Activated T-cell treated with anti-CD3 and anti-CD28 coated beads for 1 hour (primary cell): ENCODE measurements at places on chromosomes 13 and 19.
A peak's percentile ranks its signal among the peaks of the same experiment; 100 is the strongest.

DNA sequence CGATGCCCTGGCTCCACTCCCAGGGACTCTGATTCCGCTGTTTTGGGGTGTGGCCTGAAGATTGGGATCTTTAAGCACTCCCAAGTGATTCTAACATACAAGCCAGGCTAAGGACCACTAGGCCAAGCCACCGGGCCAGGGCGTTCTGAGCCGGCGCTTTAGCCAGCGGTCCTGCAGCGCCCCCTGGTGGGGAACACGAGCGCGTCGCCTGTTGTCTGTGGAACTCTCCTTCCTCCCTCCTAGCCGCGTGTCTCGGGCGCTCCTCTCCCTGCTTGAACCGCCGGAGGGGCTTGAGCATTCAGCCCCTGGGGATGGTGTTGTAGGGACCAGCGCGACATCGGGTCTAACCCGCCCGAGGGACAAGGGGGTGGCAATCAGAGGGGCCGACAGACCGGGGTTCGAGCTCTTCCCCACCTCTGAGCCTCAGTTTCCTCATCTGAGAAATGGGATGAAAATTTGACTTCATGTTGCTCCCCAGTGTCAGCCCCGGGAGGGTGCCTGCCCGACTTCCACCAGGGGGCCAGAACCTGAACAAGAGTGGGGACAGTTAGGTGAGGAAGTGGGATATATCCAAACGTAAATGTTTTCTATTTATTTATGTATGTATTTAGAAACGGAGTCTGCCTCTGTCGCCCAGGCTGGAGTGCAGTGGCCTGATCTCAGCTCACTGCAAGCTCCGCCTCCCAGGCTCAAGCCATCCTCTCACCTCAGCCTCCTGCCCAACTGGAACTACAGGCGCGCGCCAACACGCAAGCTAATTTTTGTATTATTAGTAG is 18.0 kb upstream of the PNMA8B start:
- peak; percentile 84 for DNase-seq

DNA sequence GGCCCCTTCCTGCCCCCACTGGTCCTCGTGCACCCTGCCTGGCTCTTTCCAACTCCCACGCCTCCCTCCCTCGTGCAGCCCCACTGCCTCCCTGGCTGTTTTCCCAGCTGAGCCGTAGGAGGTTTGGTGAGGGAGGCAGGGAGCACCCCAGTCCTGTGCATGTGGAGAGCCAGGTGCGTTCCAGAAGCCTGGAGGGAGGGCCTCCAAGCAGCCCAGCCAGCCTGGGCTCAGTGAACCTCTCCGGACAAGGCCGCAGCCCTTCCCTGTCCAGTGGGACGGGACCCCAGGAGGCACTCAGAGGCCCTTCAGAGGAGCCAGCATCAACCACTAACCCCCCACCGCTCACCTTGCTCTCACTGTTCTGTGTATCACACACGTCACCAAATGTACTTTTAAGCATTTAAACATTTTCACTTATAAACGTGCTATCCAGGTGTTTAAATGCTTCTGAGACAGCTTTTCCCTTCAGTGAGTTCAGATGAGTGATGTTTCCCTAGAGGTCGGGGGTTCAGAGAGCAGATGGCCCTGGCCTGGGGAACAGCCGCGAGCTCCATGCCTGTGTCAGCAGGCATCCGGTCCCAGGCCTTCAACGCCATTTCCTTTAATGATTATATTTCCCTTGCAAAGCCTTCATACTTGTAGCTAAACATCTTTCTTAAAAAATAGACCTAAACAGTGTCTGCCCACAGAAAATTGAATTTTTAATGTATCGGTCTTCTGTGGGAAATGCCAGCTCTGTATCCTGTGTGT is 122.6 kb downstream of the ATP11A start:
- no peak for DNase-seq

- DNase-seq = no peak
These were observed 90.2 kb downstream of the ZAR1L start for GRCh38 chr13:32224916-32225315.

DNA sequence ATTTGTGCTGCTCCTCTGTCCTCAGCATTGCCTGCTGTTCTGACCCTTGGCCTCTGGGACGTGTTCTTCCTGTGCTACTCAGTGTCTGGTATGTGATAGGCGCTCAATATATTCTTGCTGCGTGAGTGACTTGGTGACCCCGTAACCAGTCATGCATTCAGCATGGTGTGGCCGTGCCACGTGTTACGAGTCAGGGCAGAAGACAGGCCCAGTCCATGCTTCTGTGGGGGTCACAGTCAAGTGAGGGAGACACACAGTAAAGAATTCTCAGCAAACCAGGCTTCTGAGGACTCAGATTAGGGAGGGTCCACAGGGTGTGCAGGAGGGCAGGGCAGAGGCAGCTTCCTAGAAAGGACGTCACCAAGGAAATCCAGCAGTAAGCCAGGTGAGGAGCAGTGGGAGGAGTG is 7.9 kb downstream of the PPP1R37 start:
- DNase-seq = no peak

GRCh38 chr19:52171321-52172169 is at the start of gene ZNF836:
Gene ZNF836, minus strand, starts transcription at chr19:52171621. Its CDS starts 3,549 bp downstream, at chr19:52168072.
- DNase-seq = peak; percentile 90

- no peak for DNase-seq
These were observed 342.2 kb upstream of the KLF12 start for GRCh38 chr13:74476365-74476764.

GRCh38 chr19:39671739-39672363 is 16.1 kb downstream of the LGALS16 start:
- no peak for DNase-seq

GRCh38 chr13:48891586-48891985 is 84.1 kb upstream of the FNDC3A start:
- no peak for DNase-seq

GRCh38 chr19:38799104-38799503 is 10.1 kb downstream of the LGALS7B start:
- DNase-seq = no peak

GRCh38 chr13:87669379-87669978 is 1.7 kb upstream of the SLITRK5 start:
- no peak for DNase-seq

DNA sequence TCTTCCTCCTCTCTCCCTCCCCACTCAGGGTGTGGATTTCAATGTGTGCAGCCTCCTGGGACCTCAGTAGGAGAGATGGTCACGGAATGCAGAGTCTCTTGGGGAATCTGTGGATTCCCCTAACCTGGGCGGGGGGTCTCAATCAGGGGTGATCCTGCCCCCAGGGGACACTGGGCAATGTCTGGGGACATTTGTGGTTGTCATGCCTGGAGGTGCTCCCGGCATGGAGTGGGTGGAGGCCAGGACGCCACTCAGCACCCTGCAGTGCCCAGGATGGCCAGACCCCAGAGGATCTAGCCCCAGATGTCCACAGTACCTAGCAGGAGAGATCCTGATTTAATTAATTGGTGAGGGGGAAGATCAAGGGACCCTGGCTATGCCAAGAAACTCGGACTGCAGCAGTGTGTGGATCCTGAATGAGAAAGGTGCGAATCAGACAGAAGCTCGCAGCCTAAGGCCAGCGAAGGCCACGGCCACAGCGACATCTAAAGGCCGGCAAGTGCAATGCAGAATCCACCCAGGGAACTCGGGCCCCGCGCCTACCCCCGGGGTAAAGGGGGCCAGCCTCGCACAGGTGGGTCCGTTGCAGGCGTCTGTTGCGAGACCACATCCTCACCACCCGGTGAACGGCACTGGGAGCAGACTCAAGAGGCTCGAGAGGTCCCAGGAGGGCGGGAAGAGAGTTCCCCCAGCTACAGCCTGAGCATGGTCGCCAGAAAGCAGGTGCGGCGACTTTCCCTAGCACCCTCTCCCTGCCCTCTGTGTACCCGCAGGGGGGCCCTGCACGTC is 88.8 kb downstream of the GNG7 start:
- DNase-seq = peak; percentile 54

- DNase-seq = no peak
These were observed 654 bp upstream of the MEGF8 start for GRCh38 chr19:42324655-42325307.

- no peak for DNase-seq
These were observed 30.0 kb downstream of the TSSK6 start for GRCh38 chr19:19485161-19485997.

- peak; percentile 81 for DNase-seq
These were observed 1.5 kb upstream of the ATP5F1D start for GRCh38 chr19:1239796-1240737.

DNA sequence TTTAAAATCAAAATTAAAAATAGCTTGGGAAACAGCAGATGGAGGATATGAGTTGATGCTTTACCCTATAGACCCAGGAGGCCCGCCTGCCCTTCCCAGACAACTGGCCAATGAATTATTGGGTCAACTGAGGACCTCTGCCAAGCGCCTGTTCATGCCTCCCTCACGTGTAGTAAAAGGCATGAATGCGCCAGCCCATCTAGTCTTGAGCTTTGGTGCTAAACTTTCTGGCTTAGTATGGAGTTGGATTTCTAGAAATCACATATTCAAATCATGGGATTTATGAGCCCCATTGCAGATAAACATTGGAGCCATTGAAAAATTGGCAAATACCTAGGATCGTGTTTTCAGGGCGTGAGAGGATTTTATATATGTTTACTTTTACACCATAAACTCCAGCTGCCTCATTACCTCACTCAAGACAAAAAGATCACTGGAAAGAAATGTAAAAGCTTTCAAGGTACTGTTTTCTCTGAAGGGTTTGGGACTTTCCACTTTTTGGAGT is 47.1 kb downstream of the COL4A2 start:
- DNase-seq = no peak

DNA sequence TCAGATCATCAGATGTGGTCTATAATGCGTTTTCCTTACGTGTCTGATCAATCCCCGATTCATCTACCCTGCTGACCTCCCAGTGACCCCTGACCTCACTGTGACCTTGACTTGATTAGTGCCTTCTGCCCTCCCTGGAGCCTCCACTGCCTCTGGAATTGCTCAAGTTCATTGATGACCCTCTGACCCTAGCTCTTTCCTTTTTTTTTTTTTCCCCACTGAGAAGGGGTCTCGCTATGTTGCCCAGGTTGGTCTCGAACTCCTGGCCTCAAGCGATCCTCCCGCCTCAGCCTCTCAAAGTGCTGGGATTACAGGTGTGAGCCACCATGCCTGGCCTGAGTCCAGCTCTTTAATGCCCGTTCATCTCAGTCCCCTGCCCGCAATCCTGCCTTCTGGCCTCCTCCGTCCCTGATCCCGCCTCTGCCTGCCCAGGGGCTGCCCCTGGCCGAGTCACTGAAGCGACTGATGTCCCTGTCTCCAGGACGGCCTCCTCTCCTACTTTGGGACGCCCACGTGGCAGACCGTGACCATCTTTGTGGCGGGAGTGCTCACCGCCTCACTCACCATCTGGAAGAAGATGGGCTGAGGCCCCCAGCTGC is 4.0 kb upstream of the FTL start:
- DNase-seq = no peak

DNA sequence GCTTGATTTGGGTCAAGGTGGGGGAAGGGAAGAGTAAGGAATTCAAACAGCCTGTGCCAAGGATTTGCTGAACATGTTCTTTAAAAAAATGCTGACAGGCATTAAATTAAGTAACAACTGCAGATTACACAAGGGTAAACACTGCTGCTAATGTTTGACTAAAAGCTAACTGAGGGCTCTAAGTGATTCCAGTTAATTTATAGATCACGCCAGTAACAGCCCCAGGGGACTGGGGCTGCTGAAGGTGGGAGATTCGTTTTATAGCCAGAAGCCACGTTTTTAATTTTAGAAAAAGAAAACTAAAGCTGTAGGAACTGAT is 321.7 kb downstream of the DLEU7 start:
- no peak for DNase-seq

DNA sequence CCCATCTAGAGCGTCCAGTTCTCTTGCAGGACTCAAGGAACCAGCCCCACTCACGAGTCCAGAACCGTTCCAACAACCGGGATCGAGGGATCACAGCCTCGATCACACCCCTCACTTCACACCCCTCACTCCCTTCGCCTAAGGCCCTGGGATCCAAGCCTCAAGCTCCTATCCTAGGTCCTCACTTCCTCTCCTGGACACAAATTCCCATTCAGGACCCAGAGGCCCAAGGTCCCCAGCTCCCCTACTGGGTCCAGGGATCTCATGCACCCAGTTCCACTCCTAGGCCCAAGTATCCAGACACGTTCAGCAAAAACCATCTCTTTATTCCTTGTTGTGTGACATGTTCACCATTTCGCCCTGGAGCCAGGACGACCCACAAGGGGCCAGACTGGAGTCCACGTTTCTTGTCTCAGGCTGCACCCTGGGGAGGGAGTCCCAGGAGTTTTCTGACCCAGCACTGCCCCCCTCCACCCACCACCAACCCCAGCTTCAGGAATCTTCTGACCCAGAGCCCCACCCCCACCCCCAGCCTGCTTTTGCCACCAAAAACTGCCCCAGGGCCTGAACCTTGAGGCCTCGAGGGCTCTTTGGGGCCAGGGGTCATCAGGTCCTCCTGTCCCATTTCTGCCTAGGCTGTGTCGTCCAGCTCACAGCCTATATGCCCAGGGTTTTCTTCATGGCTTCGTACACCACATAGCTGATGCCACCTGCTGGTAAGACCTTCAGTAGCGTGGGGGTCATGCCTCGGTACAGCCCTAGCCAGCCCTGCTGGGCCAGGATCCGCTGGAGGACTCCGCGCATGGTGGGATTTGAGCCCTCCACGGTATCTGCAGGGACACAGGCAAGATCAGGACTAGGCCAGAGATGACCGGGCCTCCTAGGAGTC is 1.4 kb upstream of the KHSRP start:
- DNase-seq = no peak

GRCh38 chr13:97327086-97327485 is 105.0 kb downstream of the MBNL2 start:
- no peak for DNase-seq

DNA sequence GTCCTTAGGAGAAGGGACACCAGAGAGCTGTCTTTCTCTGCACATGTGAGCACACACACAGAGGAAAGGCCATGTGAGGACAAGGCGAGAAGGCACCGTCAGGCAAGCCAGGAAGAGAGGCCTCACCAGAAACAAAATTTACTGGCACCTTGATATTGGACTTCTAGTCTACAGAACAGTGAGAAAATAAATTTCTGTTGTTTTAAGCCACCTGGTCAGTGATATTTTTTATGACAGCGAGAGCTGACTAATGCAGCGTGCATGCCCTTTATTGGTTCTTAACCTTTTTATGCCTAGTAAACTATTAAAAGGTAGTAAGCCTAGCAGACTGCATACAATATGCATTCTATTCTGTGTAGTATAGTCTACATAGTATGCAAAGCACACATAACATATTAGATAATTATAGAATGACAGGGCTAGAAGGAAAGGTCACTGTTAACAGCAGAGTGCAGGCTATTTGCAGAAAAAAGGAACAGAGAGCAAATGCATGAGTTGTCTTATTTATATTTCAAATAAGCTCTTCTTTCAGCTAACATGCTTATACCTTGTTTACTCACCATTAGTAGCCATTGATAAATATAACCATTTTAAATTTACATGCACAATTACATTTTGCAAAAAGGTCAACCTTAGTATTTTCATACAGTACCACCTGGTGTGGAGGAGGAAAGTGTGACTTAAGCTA is 25.2 kb upstream of the KATNAL1 start:
- DNase-seq = no peak
